Calu3 (cell line): ENCODE measurements at places on chromosomes 13 and 19. TPM values are rescaled to one million over a fixed set of nuclear protein-coding genes. Genes with fewer than 3 reads are reported as not detected.

Gene CEACAM8
- not detected in 2 replicates for total RNA-seq

Gene PPFIA3
- 4.9 and 6.0 TPM in 2 replicates for total RNA-seq

Gene KLK10
- 24.2 and 32.9 TPM in 2 replicates for total RNA-seq

Gene MEF2B
- 1.7 and 2.3 TPM in 2 replicates for total RNA-seq

GRCh38 chr19:1104311-1105007, 665 bp downstream of the GPX4 start:
- no peaks in the 10 kb centered on the region for H3K27me3 ChIP-seq
- no peak overlapping the region for H3K27ac ChIP-seq
- no peaks in the 10 kb centered on the region for H3K4me1 ChIP-seq
- peak overlapping the region; percentile 50 for H3K4me3 ChIP-seq
- H3K36me3 ChIP-seq, result peaks cover 67% of the 10 kb centered on the region
- DNase-seq, result peak; percentile 78

Gene PROZ
- not detected in 2 replicates for total RNA-seq

Gene MAP4K1
- total RNA-seq, result 1.2 TPM in 1 of 2 replicates, not detected in the other

DNA sequence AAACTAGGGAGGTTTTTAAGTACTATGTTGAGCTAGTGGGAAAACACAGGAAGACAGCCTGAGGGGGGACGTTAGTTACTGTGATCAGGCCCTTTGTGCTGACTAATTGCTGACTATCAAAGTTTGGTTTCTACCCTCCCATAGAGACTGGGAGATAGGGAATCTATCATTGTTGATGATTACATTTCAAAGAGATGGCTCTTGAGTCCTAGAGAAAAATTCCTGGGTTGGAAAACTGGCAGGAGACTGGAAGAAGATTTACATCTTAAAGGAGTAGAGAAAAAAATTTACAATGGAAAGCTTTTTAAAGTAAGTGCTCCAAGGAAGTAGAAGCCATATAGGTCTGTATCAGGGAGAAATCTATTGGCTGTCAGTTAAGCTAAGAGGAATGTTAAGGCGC, 522.0 kb upstream of the KLHL1 start:
- no peaks in the 10 kb centered on the region for H3K27me3 ChIP-seq
- H3K36me3 ChIP-seq, result no peaks in the 10 kb centered on the region
- H3K4me1 ChIP-seq, result no peaks in the 10 kb centered on the region
- no peak overlapping the region for H3K27ac ChIP-seq
- H3K4me3 ChIP-seq, result no peak overlapping the region

DNA sequence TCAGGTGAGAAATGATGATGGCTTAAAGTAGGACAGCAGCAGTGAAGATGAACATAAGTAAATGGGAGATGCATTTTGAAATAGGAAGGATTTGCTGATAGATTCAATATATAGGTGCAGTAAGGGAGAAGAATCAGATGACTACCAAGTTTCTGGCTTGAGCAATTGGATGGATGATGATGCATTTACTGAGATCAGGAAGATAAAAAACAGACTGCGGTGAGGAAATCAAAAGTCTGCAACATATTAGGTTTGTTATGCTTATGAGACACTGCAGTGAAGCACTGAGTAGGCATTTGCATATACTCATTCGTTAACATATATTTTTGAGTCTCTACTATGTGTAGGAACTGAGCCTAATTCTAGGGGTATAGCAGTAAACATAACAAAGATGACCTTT, 184.2 kb downstream of the LACC1 start:
- no peak overlapping the region for H3K27ac ChIP-seq
- H3K27me3 ChIP-seq, result no peaks in the 10 kb centered on the region
- DNase-seq, result no peak
- H3K36me3 ChIP-seq, result peaks cover 4% of the 10 kb centered on the region
- peaks cover 16% of the 10 kb centered on the region for H3K4me1 ChIP-seq
- H3K4me3 ChIP-seq, result no peak overlapping the region

Gene GPR18
- total RNA-seq, result not detected in 2 replicates

GRCh38 chr19:10763828-10764339, 46.0 kb downstream of the DNM2 start:
- peak overlapping the region; percentile 49 for H3K4me3 ChIP-seq
- H3K36me3 ChIP-seq, result peaks cover 36% of the 10 kb centered on the region
- peak overlapping the region; percentile 81 for H3K27ac ChIP-seq
- peaks cover 50% of the 10 kb centered on the region for H3K4me1 ChIP-seq

- H3K36me3 ChIP-seq, result no peaks in the 10 kb centered on the region
- no peak for DNase-seq
- H3K4me1 ChIP-seq, result no peaks in the 10 kb centered on the region
- H3K27ac ChIP-seq, result no peak overlapping the region
- H3K4me3 ChIP-seq, result no peak overlapping the region
These were observed 148.9 kb upstream of the VSTM2B start for GRCh38 chr19:29376855-29377354.

Gene CNFN
- total RNA-seq, result 1.6 TPM in 2 replicates

Gene IFI30
- 22.4 and 41.8 TPM in 2 replicates for total RNA-seq

DNA sequence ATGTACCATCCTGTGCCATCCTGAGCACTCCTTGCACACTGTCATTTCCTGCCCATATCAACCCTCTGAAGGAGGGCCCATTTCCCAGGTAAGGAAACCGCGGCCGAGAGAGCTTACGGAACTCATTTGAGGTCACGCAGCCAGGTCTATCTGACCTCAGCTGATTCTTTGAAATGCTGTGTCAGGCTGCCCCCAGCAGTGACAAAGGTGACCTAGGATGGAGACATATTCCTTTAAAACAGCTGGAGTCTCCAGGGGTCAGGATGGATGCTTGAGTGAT, 42.2 kb upstream of the VSTM2B start:
- no peaks in the 10 kb centered on the region for H3K4me1 ChIP-seq
- no peak for DNase-seq
- peaks cover 47% of the 10 kb centered on the region for H3K27me3 ChIP-seq
- no peak overlapping the region for H3K4me3 ChIP-seq

DNA sequence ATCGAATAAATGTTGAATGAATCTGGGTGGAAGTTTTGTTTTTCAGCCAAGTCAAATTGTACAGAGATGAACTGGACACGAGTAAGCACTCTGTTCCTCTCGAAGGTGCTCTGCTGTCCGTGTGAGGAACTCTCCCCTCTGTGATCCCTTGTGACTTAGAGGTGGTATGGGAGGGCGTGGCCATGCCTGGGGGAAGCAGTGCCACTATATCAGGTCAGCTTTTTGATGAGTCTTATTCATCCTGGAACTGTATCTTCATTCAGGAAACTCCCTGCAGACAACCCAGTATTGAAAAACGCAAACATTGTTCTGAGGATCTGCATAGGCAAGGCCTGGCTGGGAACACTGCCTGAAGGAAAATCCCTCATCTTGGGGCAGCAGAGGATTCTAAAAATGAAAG, 45.7 kb upstream of the FLT1 start:
- no peaks in the 10 kb centered on the region for H3K36me3 ChIP-seq
- no peak overlapping the region for H3K4me3 ChIP-seq
- no peak for DNase-seq
- H3K27ac ChIP-seq, result no peak overlapping the region
- no peaks in the 10 kb centered on the region for H3K27me3 ChIP-seq
- H3K4me1 ChIP-seq, result peaks cover 6% of the 10 kb centered on the region

DNA sequence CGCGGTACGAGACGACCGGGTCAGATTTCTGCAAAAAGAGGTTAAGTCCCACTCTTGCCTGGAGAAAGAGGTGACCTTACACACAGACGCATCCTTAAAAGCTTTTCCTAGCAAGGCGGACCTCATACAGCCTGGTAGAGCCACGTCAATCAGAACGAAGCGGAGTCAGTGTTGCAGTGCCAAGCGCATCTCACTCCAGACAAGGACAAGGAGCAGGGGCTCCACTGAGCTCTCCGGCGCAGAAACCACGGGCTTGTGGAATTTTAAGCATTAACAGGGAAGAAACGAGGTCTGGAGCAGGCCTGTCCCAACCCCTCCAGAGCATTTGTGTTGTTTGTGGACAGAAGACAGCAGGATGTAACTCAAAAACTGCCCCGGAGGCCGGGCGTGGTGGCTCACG, 7.1 kb downstream of the EEF2 start:
- no peak overlapping the region for H3K4me3 ChIP-seq
- no peaks in the 10 kb centered on the region for H3K27me3 ChIP-seq
- H3K4me1 ChIP-seq, result peaks cover 7% of the 10 kb centered on the region
- peaks cover 76% of the 10 kb centered on the region for H3K36me3 ChIP-seq
- DNase-seq, result no peak

GRCh38 chr19:1942078-1942933, 1.3 kb downstream of the CSNK1G2 start:
- peak; percentile 75 for DNase-seq
- no peaks in the 10 kb centered on the region for H3K27me3 ChIP-seq
- H3K36me3 ChIP-seq, result peaks cover 36% of the 10 kb centered on the region
- peak overlapping the region; percentile 44 for H3K27ac ChIP-seq
- H3K4me3 ChIP-seq, result peak overlapping the region; percentile 79
- no peaks in the 10 kb centered on the region for H3K4me1 ChIP-seq

DNA sequence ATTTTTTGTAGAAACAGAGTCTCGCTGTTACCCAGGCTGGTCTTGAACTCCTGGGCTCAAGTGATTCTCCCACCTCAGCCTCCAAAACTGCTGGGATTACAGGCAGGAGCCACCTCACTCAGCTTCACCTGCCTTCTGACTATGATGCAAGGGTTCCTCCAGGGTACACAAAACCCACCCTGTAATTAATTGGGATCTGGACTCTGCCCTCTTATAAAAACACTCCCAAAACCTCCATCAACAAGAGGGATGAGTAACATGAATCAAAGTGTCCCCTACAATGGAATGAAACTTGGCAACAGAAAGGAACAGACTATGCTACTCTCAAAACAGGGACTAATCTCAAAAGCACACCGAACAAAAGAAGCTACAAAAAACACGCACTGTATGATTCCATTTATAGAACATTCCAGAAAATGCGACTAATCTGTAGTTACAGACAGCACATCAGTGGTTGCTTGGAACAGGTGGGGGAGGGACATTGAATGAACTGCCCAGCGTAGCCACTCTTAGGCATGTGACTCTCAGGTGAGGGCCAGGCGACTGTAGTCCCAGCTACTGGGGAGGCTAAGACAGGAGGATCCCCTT, 3.2 kb upstream of the PRR36 start:
- H3K36me3 ChIP-seq, result peaks cover 15% of the 10 kb centered on the region
- H3K27ac ChIP-seq, result no peak overlapping the region
- DNase-seq, result no peak
- H3K27me3 ChIP-seq, result no peaks in the 10 kb centered on the region
- no peak overlapping the region for H3K4me3 ChIP-seq

Gene FPR1
- not detected in 2 replicates for total RNA-seq

Gene NLRP4
- not detected in 2 replicates for total RNA-seq

- H3K27ac ChIP-seq, result no peak overlapping the region
- DNase-seq, result no peak
- H3K4me1 ChIP-seq, result no peaks in the 10 kb centered on the region
- H3K27me3 ChIP-seq, result no peaks in the 10 kb centered on the region
- H3K4me3 ChIP-seq, result no peak overlapping the region
These were observed 1599.8 kb downstream of the OLFM4 start for GRCh38 chr13:54628383-54628782.

GRCh38 chr19:54677217-54677616, 14.4 kb downstream of the LILRB4 start:
- no peak for DNase-seq
- H3K27ac ChIP-seq, result no peak overlapping the region
- peaks cover 31% of the 10 kb centered on the region for H3K27me3 ChIP-seq
- H3K4me3 ChIP-seq, result no peak overlapping the region

GRCh38 chr19:38251564-38252051, 4.6 kb downstream of the PPP1R14A start:
- H3K4me3 ChIP-seq, result no peak overlapping the region
- H3K27me3 ChIP-seq, result peaks cover 7% of the 10 kb centered on the region
- H3K27ac ChIP-seq, result no peak overlapping the region
- peaks cover 29% of the 10 kb centered on the region for H3K4me1 ChIP-seq

DNA sequence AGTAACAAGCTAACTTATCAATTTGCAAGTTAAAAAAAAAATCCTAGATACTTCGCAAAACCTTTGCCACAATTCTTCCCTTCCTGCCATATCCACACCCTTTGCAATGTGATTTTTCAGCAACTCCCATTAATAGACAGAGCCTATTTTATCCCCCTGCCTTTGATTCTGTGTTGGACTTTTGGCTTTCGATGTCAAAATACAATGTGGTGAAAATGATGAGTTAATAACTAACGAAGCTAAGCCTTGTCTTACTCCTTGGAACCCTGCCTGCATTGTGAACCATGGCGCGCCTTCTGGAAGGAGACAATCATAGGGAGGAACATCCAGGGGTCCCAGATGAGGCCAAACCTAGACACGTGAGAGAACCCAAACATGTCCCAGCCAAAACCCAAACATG, 6.4 kb downstream of the CYP4F2 start:
- H3K4me3 ChIP-seq, result no peak overlapping the region
- no peak for DNase-seq
- H3K27ac ChIP-seq, result no peak overlapping the region
- no peaks in the 10 kb centered on the region for H3K4me1 ChIP-seq
- H3K36me3 ChIP-seq, result no peaks in the 10 kb centered on the region
- no peaks in the 10 kb centered on the region for H3K27me3 ChIP-seq
